NK-92 treated with Interleukin-12 subunit alpha and Interleukin-12 subunit beta, amount 100 ng/mL, for 24 hours (cell line): ENCODE measurements at places on chromosomes 12 and 14.

- no peak for DNase-seq
Measured at GRCh38 chr14:103180331-103180730, 57.1 kb downstream of the TNFAIP2 start.

GRCh38 chr14:56199982-56200577, 81.9 kb downstream of the PELI2 start:
- no peak for DNase-seq

- no peak for DNase-seq
Measured at GRCh38 chr12:113854385-113855142, 111.6 kb downstream of the RBM19 start.

- DNase-seq: no peak
Measured at GRCh38 chr12:95335948-95336347, 118.3 kb downstream of the VEZT start.

DNA sequence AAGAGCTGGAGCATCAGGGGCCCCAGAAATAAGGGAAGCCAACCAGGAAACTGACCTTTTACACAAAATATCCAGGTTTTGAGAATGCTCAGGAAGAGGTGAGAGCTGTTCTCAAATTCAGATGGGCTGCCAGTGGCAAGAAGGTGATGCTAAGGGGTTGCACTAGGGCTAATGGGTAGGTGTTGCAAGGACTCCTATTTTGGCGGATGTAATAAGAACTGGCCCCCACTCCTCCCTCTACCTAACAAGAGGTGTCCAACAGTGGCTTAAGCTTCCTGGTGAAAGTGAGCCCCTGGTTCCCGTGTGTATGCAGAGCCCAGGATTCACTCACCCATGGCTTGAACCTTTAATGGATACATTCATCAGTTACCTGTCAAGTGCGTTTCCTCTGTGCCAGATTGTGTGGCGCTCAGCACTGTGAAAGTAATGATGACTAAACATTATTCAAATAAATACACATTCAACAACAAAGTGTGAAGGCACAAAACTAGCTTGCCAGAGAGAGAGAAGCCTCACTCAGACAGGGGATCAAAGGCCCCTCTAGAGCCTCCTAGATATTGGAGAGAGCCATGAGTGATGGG, 705 bp upstream of the CHGA start:
- DNase-seq: no peak

DNA sequence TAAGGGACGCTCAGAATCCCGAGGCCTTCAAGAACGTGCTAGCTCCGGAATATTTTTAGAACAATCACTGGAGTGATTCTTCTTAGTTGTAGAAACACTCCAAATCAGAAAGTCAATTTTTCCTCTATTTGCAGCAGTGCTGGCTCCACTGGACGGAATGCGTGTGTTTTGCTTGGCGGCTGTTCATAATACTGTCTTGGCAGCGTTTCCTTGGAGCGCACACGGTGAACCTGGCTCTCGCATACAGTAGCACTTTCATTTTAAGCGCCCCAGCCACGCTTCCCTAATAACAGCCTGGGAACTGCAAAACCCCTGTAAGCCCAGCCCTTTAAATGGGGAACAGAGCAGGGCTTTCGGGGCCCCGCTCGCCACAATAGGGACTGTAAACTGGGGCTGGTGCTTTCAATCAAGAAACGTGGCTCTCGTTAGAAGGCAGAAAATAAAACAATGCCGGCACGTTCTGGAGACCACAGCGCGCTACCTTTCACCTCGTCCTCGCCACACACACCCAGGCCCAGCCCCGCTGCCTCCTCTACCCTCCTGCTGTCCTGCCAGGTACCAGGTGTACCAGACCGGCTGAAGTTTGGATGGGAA, 79.9 kb downstream of the BCL11B start:
- no peak for DNase-seq

- DNase-seq: no peak
Measured at GRCh38 chr12:33676866-33677265, 237.2 kb upstream of the SYT10 start.
